ENCODE measurements at places on chromosomes 5 and 9.

GRCh38 chr9:2622461-2623287 is 1.1 kb downstream of the VLDLR start:
- DNase-seq, result peak; percentile 21

GRCh38 chr5:36174119-36174518 is 22.2 kb downstream of the SKP2 start:
- DNase-seq, result no peak

DNA sequence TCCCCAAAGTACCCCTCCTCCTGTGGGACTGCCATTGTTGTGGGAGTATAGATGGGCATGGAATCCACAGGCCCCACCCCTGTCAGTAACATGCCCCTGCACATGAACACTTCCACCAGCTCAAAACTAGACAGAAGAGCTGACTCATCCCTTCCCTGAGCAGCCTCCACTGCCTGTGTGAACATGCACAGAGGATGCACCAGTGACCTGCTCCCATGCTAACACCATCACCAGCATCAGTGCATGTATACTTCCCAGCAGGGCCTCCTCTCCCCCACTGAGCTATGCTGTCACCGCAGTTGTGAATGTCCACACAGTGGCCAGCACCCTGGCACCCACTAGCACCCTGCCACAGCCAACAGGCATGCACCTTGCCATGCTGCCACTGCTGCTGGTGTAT is 939.8 kb downstream of the EFNA5 start:
- DNase-seq, result no peak

DNA sequence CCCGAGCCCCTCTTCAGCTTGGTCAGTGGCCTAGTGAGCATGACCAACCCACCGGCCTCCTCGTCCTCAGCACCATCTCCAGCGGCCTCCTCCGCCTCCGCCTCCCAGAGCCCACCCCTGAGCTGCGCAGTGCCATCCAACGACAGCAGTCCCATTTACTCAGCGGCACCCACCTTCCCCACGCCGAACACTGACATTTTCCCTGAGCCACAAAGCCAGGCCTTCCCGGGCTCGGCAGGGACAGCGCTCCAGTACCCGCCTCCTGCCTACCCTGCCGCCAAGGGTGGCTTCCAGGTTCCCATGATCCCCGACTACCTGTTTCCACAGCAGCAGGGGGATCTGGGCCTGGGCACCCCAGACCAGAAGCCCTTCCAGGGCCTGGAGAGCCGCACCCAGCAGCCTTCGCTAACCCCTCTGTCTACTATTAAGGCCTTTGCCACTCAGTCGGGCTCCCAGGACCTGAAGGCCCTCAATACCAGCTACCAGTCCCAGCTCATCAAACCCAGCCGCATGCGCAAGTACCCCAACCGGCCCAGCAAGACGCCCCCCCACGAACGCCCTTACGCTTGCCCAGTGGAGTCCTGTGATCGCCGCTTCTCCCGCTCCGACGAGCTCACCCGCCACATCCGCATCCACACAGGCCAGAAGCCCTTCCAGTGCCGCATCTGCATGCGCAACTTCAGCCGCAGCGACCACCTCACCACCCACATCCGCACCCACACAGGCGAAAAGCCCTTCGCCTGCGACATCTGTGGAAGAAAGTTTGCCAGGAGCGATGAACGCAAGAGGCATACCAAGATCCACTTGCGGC is 1.8 kb downstream of the EGR1 start:
- peak; percentile 50 for DNase-seq

GRCh38 chr5:156020647-156021046 is 306.3 kb upstream of the SGCD start:
- DNase-seq, result no peak

GRCh38 chr9:124654431-124654830 is 116.7 kb downstream of the NR6A1 start:
- no peak for DNase-seq

- DNase-seq, result no peak
These were observed 134.4 kb downstream of the FGF1 start for GRCh38 chr5:142551338-142552067.

Measured in Calu3 (cell line).